Fibroblast of gingiva (primary cell): ENCODE measurements at places on chromosomes 3 and 15.

DNA sequence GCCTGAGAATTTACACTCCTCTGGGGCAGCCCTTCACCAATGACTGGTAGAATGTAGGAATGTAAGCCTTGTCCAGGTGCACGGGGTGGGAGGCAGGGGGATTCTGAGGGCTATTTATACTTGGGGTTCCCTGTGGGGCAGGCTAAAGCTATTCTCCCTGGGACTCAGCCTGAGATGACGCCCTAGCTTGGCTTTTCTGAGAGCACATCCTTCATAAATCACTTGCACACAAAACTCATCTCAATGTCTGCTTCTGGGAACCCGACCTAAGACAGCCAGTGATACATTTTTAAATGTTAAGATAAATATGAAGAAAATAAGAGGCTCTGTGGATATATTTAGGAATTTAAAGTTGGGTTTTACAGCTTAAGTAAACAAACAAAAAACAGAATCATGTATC is 16.6 kb downstream of the TMEM158 start:
- DNase-seq: no peak

DNA sequence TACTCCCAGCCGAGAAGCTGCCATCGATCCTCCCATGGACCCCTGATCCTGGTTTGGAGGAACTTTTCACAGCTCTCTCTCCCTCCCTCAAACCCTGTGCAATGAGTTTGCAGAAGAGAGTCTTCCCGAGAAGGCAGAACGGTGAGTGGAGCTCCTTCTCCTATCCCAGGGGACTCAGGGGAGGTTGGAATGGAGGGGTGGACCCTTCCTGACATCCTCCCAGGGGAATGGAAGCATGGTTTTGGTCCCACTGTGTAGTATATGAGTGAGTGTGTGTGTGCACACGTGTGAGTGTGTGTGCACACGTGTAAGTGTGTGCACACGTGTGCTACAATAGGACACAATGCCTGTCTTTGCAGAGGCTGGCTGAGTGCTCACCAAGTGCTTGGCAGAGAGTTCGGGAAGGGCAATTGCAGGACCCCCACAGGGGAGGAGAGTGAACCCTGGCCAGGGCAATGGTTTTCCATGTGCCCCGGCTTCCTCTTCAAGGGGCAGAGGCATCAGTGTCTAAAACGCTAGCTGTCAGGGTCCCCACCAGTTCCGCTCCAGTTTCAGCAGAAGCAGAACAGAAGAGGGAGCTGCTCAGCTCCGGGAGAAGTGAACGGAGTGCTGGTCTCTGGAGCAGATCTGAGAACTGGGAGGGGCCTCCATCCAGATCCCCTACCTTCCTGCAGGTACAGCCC is 13.8 kb upstream of the IL16 start:
- no peak for DNase-seq

DNA sequence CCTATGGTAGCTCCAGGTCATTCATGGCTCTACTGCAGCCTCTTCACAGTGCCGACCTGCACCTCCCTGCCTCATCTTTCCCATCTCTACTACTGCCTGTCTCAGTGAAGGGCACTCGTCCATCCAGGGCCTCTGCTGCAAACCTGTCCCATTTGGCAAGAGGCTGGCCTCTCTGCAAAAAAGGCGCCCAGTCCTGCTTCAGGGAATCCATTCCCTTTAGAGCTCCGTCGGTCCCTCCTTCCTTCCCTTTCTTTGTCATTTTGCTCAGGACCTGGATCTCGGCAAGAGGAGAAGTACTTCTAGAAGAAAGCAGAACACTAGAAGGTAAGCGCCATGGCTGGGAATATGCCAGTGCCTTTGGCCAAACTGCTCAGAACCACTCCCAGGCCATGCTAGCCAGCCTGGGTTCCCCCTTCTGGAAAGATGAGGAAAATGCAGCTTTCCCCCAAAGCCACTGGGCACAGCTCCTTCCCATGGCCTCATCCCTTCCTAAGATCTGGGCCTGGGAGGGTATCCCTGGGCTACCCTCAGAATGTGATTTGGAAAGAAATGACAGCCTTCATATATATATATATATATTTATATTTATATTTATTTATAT is 6.4 kb upstream of the ISL2 start:
- peak; percentile 60 for DNase-seq

DNA sequence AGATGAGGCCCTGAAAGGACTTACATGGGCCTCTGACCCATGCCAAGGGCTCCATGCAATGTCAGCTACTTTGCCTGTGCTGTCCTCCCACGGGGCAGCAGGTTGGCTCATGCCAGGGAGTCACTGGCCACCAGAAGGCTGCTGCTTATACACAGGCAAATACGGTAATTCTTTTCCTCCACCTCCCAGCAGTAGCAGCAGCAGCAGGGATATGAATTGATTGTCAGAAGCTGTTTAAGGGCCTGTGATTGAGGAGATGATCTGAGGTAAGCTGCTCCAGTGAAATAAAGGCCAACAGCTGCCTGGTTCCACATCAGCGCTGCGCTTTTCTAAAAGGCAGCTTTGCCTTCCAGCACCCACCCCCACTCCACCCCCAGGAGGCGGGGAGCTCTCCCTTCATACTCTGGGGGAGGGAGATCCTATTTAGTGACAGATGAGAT is 250.5 kb downstream of the SHQ1 start:
- DNase-seq: peak; percentile 43

GRCh38 chr3:195110647-195111318 is 160.2 kb downstream of the XXYLT1 start:
- DNase-seq: no peak
